ENCODE measurements at places on chromosomes 1 and 21.
A peak's percentile ranks its signal among the peaks of the same experiment; 100 is the strongest.

- DNase-seq: peak; percentile 37
Observed at GRCh38 chr1:109877317-109877771, 33.3 kb upstream of the CSF1 start.

DNA sequence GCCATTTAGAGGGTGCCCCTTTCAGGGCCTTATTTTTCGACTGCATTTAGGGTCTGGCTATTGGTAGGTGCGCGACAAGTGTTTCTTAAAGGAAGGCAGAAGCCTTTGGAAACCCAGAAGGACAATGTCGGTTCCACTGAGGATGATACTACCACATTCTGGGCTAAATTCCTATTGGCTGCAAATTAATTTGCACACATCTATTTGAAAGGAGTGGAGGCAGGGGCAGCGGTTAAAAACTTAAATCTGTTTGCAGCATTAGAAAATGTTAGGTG lies 1.1 kb downstream of the PATJ start:
- no peak for DNase-seq

GRCh38 chr1:59237900-59238299 lies 59.0 kb upstream of the FGGY start:
- no peak for DNase-seq

- DNase-seq: no peak
Observed at GRCh38 chr1:69403756-69404320, 163.9 kb upstream of the LRRC7 start.

DNA sequence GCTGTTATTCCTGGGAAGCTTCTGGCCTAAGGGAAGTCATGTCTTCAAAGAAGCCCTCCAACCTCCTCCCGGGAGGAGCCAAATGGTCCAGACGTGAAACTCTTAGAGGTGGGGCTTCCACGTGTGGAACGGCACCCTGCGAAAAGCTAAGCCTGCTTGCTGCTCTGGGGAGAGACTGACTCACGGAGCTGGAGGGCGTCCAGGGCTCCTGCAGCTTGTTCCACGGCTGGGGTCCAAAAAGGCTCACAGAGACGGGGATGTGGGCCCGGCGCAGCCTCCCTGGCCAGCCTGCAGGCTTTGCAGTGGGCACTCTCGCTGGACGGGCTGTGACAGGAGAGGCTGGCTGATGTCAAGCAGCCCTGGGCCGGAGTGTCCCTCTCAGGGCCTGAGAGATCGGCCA lies 105.1 kb downstream of the COLGALT2 start:
- no peak for DNase-seq

DNA sequence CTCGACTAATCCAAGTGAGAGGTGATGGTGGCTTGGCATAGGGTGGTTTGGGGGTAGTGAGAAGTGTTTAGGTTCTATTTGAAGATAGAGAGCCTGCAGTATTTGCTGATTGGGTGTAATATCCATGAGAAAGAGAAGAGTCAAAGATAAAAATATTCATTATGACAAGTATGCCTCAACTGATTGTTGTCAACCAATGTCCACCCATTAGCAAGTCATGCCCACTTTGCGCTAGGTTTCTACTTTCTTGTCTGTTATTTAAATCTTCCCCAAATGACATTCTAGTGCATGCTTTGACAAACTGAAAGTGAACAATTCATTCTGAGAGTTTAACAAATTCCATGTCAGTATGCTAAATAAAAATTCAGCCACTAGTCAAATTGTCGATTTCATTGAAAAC lies 3.8 kb upstream of the XCL1 start:
- DNase-seq: no peak

GRCh38 chr1:25990702-25991395 lies 7.0 kb downstream of the PAFAH2 start:
- DNase-seq: no peak

GRCh38 chr21:35470522-35470921 lies 421.4 kb upstream of the RUNX1 start:
- no peak for DNase-seq

- no peak for DNase-seq
Observed at GRCh38 chr1:93587354-93587753, 94.3 kb downstream of the BCAR3 start.

GRCh38 chr1:169676001-169676400 lies 35.4 kb downstream of the SELL start:
- no peak for DNase-seq

DNA sequence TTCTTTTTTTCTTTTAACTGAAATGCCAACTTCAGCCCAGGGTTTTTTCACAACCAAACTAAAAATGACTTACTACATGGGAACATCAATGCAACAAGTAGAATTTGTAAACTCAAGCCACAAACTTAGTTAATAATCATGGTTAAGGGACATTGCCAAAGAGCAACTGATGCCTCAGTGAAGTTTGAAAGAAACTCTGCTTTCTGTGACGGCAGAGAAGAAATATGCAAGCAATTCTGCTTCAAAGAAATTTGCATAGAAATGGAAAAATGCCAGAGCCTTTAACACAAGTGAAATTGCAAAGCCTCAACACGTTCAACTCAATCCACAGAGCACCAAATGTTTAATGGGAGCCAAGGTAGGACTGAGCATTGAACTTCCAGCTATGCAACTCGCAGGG lies 5.0 kb upstream of the CHD5 start:
- no peak for DNase-seq

GRCh38 chr21:26965907-26966581 lies 844 bp downstream of the ADAMTS5 start:
- DNase-seq: peak; percentile 39

DNA sequence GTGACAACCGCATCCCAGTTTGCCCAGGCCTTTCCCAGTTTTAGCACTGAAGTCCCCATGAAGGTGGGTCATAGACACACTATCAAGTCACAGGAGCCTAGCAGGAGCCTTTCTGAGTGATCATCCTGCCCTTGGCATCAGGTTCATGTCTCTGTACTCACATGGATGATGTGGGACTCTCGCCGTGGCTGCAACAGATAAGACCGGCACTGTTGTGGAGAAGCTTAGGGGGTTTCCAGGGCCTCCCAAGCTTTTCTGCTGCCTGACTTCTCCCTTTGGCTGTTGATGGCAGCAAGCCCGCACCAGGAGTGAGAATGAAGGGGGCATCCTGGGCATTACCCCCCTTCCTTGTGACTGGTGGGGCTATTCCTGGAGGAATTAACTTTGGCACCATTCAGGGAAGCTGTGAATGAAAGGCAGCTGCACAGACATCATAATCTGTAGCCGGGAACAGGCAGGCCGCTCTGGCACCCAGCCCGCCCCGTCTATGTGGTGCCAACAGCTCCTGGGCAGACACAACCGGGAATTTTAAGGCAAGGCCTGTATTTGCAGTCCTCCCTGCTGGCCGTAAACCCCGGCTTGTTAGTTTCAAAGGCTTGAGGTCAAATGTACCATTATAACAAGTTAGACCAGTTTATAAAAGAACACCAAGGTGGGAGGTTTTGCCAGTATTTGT lies 148.6 kb downstream of the HUNK start:
- no peak for DNase-seq

DNA sequence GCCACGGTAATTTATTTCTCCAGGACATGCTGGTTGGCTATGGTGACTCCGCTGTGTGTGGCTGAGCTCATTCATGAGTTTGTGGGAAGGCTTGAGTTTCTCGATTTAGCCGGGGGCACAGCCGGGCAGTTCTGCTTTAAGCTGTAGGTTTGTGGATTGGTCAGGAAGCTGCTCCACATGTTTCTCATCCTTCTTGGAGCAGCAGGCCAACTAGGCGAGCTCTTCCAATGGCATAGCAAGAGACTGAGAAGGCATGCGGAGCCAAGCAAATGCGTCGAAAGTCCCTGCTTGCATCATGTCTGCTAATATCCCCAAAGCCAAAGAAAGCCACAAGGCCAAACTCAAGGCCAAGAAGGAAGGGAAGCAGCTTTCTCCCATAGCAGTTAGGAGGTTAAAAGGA lies 71.6 kb upstream of the GREM2 start:
- DNase-seq: no peak

DNA sequence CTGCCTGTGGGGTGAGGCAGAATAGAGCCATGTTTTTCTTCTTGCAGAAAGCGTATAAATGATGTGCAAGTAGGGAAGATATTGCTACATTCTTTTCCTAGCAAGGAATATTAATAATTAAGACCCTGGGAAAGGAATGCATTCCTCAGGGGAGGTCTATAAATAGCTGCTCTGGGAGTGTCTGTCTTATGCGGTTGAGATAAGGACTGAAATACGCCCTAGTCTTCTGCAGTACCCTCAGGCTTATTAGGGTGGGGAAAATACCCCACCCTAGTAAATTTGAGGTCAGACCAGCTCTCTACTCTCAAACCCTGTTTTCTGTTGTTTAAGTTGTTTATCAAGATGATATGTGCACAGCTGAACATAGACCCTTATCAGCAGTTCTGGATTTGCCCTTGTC lies 155.9 kb upstream of the HMCN1 start:
- no peak for DNase-seq

DNA sequence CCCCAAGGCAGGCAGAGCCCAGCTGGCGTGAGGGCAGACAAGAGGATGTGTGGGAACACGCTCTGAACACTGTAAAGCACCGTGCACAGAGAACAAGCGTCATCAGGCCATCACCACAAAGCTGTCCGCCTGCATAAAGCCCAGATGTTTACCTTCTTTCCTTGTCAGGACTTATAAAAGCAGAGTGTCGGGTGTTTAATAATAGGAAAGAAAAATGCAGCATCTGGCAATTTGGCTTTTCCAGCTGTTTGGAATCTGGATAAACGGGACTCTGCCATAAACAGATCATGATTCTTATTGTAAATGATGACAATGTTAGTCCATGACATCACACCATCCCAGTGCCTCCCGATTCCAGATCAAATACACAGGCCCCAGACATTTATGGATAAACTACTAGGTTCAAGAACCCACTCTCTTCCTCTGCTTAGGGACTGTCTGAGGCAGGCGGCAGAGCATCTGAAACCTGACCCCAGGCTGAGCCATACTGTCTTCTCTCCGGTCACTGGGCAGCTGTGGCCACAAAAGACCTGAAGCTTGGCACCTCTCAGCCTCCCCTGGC lies 4.2 kb downstream of the GLIS1 start:
- no peak for DNase-seq

GRCh38 chr21:42570841-42571387 lies 57.3 kb downstream of the SLC37A1 start:
- peak; percentile 77 for DNase-seq

- peak; percentile 33 for DNase-seq
Observed at GRCh38 chr1:228515200-228515834, 28.1 kb downstream of the RNF187 start.

GRCh38 chr1:159084152-159084551 lies 7.6 kb upstream of the AIM2 start:
- DNase-seq: no peak

- no peak for DNase-seq
Observed at GRCh38 chr1:195866091-195866780, 742.0 kb downstream of the KCNT2 start.

DNA sequence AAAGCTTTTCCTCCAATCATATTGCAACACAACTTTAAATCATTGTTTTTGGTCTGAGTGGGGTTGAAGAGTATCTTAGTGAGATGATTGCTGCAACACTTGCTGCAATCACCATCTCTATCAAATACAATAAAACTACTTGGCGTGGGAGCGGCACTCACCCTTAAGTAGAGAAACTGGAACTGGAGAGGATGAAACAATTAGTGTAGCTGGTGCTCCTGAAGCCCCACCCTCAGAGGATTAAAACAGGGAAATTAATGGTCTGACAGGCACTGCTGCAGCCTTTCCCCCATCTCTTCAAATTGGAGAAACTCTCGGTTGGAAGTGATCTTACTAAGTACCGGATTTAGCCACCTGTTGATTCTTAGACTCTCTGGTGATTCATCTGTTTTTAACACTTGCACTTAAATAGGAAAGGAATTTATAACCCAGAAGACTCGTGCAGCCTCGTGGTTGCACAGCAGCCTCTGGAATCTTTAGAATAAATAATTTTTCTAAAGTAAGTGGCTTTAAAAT lies 80.5 kb upstream of the KIF26B start:
- peak; percentile 15 for DNase-seq

- DNase-seq: no peak
Observed at GRCh38 chr1:175904808-175905207, 161.4 kb upstream of the TNR start.

DNA sequence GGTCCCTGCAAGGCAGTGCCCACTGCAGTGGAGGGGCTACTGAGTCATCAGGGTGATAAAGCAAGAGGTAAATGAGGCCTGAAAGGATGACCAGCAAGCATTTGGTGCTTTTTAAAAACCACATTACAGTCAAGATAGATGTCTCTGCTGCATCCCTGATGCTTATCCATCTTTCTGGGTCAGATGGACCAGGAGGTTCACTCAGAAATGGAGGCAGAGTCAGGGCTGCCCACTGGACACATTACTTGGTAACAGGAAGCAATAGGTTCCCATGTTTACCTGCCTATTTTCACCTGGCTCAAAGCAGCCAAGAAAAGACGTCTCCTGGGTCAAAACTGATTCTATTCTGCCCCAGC lies 3.6 kb downstream of the SPATA46 start:
- DNase-seq: no peak

DNA sequence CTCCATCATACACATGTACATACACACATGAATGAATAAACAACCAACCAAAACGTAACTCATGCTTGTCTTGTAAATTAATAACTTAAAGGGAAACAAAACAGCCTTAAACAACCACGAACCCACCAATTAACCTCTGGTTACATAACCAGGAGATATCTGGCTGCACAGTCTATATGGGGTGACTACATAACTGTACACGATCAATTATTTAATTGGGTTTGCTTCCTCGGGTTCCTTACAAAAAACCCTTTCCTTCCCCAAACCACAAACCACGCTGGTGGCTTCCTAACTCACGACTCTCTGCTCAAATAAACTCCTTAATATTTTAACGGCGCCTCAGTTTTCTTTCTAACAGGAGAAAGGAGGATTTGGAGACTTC lies 744 bp downstream of the ZNF670 start:
- DNase-seq: no peak

GRCh38 chr1:170666541-170667254 lies 2.8 kb downstream of the PRRX1 start:
- DNase-seq: no peak

DNA sequence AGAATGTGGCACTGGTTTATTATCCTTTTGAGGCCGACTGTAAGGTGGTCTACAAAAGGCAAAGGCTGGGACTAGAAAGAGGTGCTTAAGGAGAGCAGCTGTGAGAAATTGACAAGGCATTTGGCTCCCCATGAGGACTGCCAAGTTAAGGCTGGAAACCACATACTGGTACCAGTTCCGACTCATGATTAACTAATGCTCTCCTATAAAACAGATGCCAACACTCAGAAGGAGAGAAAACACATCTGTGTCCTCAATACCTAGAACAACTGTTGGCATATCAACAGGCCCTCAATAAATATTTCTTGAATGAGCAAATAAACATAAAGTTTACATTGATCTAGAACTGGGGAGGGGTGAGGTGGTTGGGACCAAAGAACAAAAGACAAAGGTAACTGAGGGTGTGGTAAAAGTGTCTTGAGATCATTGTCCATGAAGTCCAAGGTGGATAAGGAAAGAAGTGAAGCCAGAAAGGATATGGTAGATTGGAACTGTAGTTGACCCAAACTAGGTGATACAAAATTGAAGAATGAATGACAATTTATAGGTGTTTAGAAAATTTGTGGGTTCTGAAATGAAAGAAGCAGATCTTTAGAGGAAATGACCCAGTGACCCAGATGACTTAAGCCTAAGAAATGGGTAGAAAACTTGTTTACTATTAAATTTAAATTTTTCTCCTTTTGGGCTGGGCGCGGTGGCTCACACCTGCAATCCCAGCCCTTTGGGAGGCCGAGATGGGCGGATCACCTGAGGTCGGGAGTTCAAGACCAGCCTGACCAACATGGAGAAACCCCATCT lies 16.9 kb upstream of the MCL1 start:
- no peak for DNase-seq

Data from neuronal stem cell (in vitro differentiated cells).